Bone marrow (tissue), 2 donors: ENCODE measurements at places on chromosomes 2 and 18.

DNA sequence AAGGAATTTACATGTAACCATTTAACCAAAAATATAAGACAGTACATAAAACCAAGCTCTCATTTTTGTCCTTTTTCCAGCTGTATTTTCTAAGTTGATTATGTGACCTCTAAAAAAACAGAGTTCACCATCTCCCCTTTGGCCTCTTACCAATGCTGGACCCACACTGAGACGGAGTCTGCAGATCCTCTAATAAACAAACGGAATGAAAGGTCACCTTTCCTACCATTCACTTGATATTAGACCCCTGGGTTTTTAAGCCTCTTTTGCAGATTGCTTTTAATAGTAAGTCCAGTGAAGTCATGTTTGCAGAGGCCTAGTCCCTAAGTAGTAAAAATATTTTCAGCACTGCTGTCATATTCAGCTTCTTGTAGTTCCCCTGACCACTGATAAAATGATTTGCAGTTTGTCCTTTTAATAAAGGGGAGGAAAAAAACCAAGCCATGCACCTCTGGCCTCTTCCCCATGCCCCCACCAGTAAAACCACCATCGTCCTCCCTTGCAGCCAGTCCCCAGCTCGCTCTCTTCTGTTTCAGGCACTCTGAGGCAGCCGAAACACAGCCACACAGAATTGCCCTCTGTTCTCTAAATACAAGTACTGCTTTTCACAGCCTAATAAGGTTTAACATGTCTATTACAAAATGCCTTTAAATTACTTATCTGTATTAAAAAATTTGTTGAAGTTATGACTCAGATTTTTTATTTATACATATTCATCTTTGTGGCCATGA, 427.5 kb downstream of the PARD3B start:
- DNase-seq = no peak

DNA sequence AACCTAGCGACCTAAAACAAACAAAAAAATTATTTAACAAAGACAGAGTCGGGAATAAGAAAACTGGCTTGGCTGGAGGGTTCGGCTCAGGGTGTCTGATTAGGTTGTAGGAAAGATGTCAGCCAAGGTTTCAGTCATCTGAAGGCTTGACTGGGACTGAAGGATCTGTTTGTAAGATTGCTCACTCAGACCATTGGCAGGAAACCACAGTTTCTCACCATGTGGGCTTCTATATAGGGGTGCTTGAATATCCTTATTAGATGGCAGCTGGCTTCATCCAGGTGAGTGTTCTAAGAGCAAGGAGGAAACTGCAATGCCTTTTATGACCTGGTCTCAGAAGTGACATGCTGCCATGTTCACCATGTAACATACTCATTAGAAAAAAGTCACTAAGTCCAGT, 999 bp upstream of the IL36B start:
- DNase-seq = no peak

DNA sequence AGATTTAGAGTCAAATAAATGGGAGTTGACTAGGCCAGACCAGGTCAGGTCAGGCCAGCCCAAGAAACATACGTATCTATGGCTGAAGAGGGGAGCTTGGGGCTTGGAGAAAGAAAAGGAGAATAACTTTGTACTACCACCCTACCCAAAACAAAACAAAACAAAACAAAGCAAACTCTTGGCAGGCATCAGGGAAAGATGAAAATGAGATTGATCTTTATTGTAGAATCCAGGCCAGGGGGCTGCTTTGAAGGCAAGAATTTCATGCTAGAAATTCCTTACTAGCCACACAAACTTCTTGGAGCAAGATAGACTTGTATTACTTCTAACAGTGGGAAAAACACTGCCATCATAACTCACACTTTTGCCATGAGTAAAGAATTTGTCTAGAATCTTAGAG, 26.2 kb downstream of the QPCT start:
- no peak for DNase-seq

- no peak for DNase-seq
These were observed 242.1 kb upstream of the MYT1L start for GRCh38 chr2:2573205-2573604.

- no peak for DNase-seq
These were observed 45.1 kb downstream of the RPL31 start for GRCh38 chr2:101047075-101047766.

GRCh38 chr2:200681697-200682096, 95.9 kb downstream of the AOX1 start:
- no peak for DNase-seq
